Activated CD8-positive, alpha-beta T cell treated with anti-CD3 and anti-CD28 coated beads for 36 hours (primary cell): ENCODE measurements at places on chromosomes 2 and 18.

DNA sequence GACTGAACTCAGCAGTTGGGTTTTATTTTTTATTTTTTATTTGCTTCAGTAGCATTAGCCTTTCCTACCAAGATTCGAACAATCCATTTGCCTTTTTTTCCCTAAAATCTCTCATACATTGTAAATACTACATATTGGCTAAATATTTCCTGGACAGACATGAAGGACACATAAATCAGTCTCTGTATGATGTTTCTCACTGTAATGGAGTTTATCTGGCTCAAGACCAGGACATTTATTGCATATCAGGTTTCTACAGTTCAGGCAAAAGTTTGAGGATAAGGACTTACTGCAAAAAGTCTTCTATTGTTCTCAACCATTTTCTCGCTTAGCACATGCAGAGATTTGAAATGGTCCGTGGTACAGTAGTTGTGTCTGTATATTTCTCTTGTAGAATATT lies 3.3 kb downstream of the CLUL1 start:
- no peak overlapping the region for H3K4me3 ChIP-seq
- no peak for DNase-seq
- no peaks in the 10 kb centered on the region for H3K4me1 ChIP-seq
- H3K27me3 ChIP-seq, result peaks cover 20% of the 10 kb centered on the region
- H3K36me3 ChIP-seq, result no peaks in the 10 kb centered on the region

DNA sequence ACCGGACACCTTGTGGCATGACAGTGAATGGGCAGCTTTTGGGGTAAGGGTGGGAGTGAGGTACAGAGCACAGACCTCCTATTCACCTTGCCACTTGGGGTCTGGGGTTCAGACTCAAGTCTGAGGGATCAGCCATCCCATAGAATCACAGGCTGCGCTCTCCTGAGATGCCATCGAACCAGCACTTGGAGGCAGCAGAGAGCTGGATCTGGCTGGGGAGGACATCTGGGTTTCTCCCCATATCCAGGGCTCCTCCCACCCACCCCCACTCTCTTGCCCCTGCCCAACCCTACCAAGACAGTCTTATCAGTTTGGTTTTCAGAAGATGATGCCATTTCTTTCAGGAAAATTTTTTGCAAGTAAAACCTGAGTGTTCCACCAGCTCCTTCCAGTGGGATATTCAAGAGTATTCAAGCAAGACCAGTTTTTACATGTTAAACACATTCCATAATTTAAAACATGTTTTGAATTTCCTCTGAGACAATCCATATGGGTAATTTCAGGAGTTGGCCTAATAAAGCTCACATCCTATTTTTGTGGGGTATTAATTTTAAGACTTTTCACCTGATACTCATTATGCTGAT lies 29.2 kb upstream of the TEX44 start:
- H3K27ac ChIP-seq, result no peak overlapping the region
- no peaks in the 10 kb centered on the region for H3K27me3 ChIP-seq
- H3K36me3 ChIP-seq, result no peaks in the 10 kb centered on the region
- no peak overlapping the region for H3K4me3 ChIP-seq
- peaks cover under 1% of the 10 kb centered on the region for H3K4me1 ChIP-seq
- peak; percentile 66 for DNase-seq

- no peak overlapping the region for H3K4me3 ChIP-seq
- no peaks in the 10 kb centered on the region for H3K4me1 ChIP-seq
- no peaks in the 10 kb centered on the region for H3K27me3 ChIP-seq
- no peaks in the 10 kb centered on the region for H3K36me3 ChIP-seq
Measured at GRCh38 chr2:8722986-8723385, 41.1 kb downstream of the ID2 start.

GRCh38 chr18:61245276-61245675 lies 88.0 kb upstream of the CDH20 start:
- no peak overlapping the region for H3K4me3 ChIP-seq
- no peaks in the 10 kb centered on the region for H3K27me3 ChIP-seq
- no peak overlapping the region for H3K27ac ChIP-seq
- no peaks in the 10 kb centered on the region for H3K4me1 ChIP-seq

DNA sequence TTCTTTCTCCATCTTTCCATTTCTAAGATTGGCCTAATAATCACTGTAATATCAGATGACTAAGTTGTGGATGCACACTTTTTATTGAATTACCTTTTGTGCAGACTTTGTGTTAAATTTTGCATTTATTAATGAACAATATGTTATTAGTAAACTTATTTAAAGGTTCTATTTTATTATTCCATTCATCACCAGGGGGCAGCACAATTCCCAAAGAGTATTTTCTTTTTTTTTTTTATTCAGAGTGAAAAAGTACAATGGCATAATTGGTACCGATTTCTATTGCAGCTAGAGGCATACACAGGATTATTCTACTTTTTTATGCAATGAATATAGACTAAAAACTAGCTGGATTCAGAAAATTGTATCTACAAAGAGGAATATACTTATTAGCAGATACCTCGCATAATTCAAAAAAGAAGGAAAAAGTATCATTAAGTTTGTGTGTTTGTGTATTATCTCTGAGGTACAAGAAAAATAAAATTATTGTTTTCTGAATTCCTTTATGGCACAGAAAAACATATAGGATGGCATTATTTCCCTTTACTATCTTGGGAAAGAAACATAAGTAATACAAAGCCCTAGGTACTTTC lies 390.6 kb downstream of the ERBB4 start:
- H3K27me3 ChIP-seq, result no peaks in the 10 kb centered on the region
- H3K27ac ChIP-seq, result no peak overlapping the region

DNA sequence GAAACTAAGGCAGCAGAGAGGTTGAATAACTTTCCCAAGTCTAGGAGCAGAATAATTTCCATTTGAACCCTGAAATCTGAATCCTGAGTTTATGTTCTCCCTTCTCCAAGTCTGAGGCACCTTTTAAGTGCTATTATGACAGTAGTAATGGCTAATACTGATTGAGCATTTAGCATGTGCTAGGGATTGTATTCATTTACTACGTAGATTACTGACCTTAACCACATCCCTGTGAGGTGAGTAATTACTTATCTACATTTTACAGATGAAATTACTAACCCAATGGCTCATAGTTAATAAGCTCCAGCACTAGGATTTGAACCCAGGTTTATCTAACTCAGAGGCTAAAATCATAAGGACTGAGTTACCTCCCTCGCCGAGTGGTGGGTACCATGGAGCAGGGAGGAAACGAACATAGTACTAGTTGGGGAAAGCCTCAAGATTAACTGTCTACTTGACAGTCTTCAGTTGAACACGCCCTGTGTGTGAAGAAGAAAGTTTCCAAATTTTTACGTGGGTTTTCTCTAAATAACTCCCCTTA lies 93.0 kb downstream of the MAPRE2 start:
- H3K27ac ChIP-seq, result peak overlapping the region; percentile 17
- H3K4me1 ChIP-seq, result no peaks in the 10 kb centered on the region
- no peaks in the 10 kb centered on the region for H3K27me3 ChIP-seq

GRCh38 chr2:37890893-37891495 lies 34.1 kb upstream of the RMDN2 start:
- no peak overlapping the region for H3K27ac ChIP-seq
- peak; percentile 77 for DNase-seq
- H3K4me3 ChIP-seq, result no peak overlapping the region
- H3K27me3 ChIP-seq, result peaks cover 3% of the 10 kb centered on the region
- no peaks in the 10 kb centered on the region for H3K36me3 ChIP-seq

DNA sequence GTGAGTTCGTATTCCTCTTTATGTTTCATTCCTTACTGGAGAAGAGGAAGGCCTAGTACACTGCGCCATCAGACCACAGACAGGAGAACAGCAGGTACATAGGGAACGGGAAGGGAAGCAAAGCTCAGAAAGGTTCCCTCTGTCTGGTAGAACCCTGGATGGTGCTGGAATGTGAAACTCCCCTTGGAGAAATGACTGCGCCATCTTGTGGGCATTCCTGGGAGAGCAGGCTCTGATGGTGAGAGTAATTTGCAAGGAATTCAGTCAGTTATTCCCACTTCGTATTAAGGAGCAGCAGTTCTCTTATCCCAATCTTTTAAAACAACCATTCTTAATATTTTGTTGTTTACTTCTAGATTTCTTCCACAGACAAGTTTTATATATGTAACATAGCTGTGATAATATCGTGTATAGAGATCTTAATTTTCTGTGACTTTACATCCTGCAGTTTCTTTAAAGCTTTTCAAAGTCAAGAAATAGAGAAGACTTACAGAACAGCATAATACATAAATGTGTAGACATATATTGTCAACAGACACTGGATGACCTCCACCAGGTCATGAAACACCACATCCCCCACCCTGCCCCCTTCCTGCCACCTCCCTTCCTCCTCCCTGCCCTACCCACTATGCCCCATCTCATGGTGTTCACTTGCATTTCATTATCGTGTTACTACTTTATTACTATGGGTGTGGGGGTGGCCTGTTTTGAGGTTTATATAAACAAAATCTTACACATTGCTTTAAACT lies 83.9 kb downstream of the ARHGEF4 start:
- no peaks in the 10 kb centered on the region for H3K4me1 ChIP-seq
- H3K27me3 ChIP-seq, result peaks cover 7% of the 10 kb centered on the region
- no peaks in the 10 kb centered on the region for H3K36me3 ChIP-seq
- no peak overlapping the region for H3K4me3 ChIP-seq
- no peak overlapping the region for H3K27ac ChIP-seq

DNA sequence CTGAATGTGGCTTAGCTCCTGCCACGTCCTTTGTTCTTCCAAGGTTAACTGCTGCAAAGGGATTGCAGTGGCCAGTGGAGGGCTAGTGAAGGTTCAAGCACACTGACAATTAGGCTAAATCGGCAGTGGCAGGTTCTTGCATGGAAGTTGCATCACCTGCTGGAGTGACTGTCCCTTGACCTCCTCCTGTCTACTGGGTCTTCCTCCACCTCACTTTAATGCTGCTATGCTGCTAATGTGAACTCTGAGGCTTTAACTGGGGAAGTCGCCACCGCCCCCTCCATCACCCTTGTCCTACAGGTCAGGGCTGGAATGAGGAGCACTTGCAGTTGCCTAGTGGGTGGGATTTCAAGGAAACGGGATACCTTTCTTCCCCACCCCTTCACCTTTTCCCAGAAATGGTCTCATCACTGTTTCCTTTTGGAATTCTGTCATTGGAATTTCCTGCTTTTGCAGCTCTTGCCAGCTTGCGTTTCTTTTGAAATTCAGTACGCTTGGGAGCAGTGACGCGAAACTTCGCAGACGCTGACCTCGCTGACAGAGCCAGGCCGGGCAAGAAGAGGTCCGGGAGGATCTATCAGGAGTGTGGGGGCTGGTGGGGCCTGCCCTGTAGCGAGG lies 150.3 kb downstream of the SH3RF3 start:
- no peaks in the 10 kb centered on the region for H3K36me3 ChIP-seq
- H3K4me3 ChIP-seq, result no peak overlapping the region
- H3K27ac ChIP-seq, result no peak overlapping the region
- peaks cover 12% of the 10 kb centered on the region for H3K4me1 ChIP-seq
- H3K27me3 ChIP-seq, result no peaks in the 10 kb centered on the region

DNA sequence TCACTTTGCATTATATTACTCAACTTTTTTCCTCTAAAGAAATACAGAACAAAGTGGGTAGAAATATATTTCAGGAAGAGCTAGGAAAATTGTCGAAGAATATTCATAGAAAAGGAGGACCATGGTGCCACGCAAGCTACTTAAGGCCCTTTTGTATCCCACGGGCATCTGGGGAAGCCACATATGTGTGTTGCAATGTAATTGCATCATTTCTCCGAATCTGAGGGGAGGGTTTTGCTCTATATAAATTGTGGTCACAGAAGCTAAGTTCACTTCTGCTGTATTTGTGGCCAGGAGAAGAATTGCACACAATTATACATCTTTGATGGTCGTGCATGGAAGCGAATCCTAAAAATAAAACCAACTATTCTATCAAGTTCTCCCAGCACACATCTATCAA lies 360.3 kb downstream of the IRS1 start:
- H3K36me3 ChIP-seq, result no peaks in the 10 kb centered on the region
- peaks cover 15% of the 10 kb centered on the region for H3K27me3 ChIP-seq
- H3K4me3 ChIP-seq, result no peak overlapping the region
- H3K27ac ChIP-seq, result no peak overlapping the region
- no peaks in the 10 kb centered on the region for H3K4me1 ChIP-seq

GRCh38 chr2:112646791-112647689 lies 1.3 kb downstream of the SLC20A1 start:
- peak; percentile 27 for DNase-seq
- peaks cover 48% of the 10 kb centered on the region for H3K36me3 ChIP-seq
- H3K4me1 ChIP-seq, result peaks cover 58% of the 10 kb centered on the region

GRCh38 chr2:54899576-54900200 lies 150.6 kb downstream of the RTN4 start:
- H3K4me3 ChIP-seq, result no peak overlapping the region
- H3K36me3 ChIP-seq, result no peaks in the 10 kb centered on the region
- H3K27me3 ChIP-seq, result no peaks in the 10 kb centered on the region
- H3K4me1 ChIP-seq, result peaks cover 17% of the 10 kb centered on the region
- H3K27ac ChIP-seq, result no peak overlapping the region

DNA sequence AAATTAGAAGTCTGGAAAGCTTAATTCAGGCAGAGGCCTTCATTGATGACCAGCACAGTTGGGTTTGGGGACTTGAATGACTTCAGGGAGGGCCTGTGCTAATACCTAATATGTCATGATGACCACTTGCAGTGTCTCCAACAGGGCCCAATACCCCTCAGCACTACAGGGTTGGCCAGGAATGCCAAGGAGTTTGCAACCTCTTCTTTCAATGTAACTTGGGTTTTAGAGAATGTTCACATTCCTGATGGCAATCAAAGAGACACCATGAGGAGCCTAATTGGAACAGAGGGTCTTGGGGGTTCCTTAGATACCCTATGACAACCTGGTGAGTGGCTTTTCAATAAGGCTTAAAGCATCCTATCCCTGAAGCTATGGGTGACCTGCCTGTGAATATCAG lies 52.4 kb upstream of the ST8SIA3 start:
- no peak overlapping the region for H3K27ac ChIP-seq
- peaks cover 12% of the 10 kb centered on the region for H3K27me3 ChIP-seq
- no peak overlapping the region for H3K4me3 ChIP-seq
- H3K4me1 ChIP-seq, result no peaks in the 10 kb centered on the region
- DNase-seq, result no peak

- no peak overlapping the region for H3K27ac ChIP-seq
- no peaks in the 10 kb centered on the region for H3K36me3 ChIP-seq
- no peaks in the 10 kb centered on the region for H3K4me1 ChIP-seq
- H3K4me3 ChIP-seq, result no peak overlapping the region
- no peaks in the 10 kb centered on the region for H3K27me3 ChIP-seq
Measured at GRCh38 chr2:127176371-127177311, 43.5 kb downstream of the CYP27C1 start.

- no peaks in the 10 kb centered on the region for H3K27me3 ChIP-seq
- peak; percentile 10 for DNase-seq
- H3K4me1 ChIP-seq, result no peaks in the 10 kb centered on the region
- no peaks in the 10 kb centered on the region for H3K36me3 ChIP-seq
- H3K4me3 ChIP-seq, result no peak overlapping the region
- no peak overlapping the region for H3K27ac ChIP-seq
Measured at GRCh38 chr2:164430166-164430783, 191.0 kb downstream of the GRB14 start.

- H3K27me3 ChIP-seq, result peaks cover 14% of the 10 kb centered on the region
- H3K4me3 ChIP-seq, result no peak overlapping the region
- peaks cover under 1% of the 10 kb centered on the region for H3K4me1 ChIP-seq
Measured at GRCh38 chr2:66569974-66570373, 135.0 kb downstream of the MEIS1 start.
